ENCODE measurements at places on chromosomes 1 and 21.

DNA sequence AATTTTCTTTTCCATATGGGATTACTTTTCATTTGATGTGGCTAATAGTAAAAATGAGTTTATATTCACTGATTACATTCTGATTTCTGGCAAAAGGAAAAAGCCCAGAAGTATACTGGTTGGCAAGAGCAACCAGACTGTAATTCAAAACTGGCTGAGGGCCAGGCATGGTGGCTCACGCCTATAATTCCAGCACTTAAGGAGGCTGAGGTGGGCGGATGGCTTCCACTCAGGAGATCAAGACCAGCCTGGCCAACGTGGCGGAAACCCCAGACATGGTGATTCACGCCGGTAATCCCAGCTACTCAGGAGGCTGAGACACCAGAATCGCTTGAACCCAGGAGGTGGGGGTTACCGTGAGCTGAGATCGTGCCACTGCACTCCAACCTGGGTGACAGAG is 14.5 kb downstream of the SYT11 start:
- DNase-seq, result no peak

DNA sequence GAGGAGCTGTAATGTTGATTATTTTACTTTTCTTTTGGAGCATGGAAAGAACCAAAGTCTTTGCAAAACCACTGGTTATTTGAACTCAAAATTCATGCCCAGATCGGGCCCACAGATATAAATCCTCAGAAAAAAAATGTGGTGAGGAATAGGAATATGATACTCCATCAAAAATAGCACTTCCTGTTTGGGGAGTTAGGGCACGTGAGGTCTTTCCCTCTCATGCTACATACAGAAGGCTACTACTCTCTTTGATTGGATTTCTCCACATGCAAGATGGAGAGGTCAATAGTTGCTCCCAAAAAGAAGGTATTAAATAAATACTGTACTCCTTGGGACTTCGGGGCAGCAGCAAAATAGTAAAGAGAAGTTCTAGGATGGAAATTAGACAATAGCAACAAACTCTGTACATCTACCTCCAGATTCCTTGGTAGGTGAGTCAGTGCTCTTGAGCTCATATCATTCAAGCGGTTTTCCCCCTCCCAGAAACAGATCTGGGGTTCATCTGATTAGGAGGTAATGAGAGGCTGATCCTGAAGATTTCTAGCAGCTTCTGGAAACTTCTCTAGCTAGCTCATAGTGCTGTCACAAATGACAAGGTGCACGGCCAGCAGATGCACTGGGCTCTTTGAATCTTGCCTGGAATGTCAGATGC is 47.1 kb downstream of the SLC9C2 start:
- DNase-seq, result no peak

DNA sequence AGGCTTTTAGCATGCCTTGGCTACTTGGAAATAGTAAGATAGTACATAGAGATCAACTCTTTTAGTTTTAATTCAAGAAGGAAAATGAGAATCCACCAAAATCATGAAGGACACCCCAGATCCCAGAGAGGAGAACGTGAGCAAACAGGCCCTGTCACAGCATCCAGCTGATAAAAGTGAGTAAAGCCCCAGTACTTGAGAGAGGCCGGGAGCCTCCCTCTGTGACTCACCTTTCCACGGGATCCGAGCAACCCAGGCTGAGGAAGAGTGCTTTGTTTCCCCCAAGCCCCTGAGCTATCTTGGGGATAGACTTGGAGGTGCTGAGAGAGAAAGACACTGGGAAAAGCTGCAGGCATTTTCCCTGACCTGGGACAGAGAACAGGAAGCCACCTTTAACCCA is 238.6 kb downstream of the DUSP10 start:
- no peak for DNase-seq

- no peak for DNase-seq
These were observed 62.9 kb upstream of the HP1BP3 start for GRCh38 chr1:20850021-20850420.

GRCh38 chr1:172928412-172928811 is 122.3 kb downstream of the TNFSF18 start:
- no peak for DNase-seq

DNA sequence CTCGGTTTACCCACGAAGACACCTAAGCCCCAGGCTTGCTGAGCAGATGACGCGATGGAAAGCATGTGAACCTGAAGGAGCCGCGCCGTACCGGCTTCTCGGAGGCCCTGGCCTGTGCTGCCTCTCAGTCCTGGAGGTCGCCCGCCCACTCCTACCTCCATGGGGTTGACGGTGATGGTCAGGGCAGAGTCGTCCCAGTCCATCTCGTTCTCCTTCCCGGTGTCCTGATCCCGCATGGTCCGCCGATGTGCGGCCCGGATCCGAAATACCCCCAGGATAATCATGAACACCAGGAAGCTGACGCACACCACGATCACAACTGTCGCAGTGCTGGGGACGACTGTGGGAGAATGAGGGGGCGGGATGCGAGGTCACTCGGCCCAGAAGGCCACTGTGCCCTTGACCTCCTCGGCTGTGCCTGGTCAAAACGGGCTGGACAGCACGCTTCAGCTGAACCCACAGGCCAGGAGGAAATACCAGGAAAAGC is 79.6 kb downstream of the PIK3CD start:
- no peak for DNase-seq

DNA sequence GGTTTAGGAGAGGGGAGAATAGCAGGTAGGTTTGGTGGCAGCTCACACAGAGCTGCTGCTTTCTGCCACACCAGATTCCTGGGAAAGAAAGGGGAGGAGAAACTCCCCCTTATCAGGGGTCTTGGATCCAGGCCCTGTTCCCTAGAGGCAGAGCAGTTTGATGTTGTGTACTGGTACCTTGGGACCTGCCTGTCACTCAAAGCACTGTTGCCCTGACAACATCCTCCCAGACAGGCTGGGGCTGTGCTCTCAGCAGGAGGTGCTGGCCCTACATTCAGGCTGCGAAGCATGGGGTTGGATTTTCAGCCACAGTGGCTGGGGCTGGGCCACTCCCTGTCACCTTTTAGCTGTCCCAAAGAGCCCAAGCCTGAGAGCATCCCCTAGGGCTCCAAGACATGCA is 188.0 kb downstream of the GRIK3 start:
- DNase-seq, result no peak

GRCh38 chr1:9871707-9872425 is 38.2 kb downstream of the CTNNBIP1 start:
- no peak for DNase-seq
